ENCODE measurements at places on chromosomes 6 and 20.

GRCh38 chr6:155141002-155141401 lies 122.8 kb upstream of the CLDN20 start:
- no peak for DNase-seq

- no peak for DNase-seq
Observed at GRCh38 chr6:95091823-95092436, 485.4 kb upstream of the MANEA start.

DNA sequence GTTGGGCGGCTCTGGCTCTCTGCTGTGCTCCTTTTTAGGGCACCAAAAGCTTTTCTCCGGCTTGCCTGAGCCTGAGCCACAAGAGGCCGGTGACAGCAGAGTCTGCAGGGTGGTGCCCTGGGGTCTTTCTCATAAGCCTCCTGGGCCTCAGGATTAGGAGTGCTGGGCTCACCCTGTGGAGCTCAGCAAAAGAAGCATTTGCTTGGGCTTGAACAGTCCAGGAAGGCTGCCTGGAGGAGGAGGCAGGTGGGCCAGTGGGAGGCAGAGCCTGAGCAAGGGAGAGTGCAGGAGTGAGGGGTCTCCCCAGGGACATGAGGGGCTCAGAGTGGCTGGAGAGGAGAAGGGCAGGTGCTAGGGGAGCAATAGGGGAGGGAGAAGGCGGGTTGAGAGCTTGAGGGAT lies 32.9 kb upstream of the MRGBP start:
- no peak for DNase-seq

DNA sequence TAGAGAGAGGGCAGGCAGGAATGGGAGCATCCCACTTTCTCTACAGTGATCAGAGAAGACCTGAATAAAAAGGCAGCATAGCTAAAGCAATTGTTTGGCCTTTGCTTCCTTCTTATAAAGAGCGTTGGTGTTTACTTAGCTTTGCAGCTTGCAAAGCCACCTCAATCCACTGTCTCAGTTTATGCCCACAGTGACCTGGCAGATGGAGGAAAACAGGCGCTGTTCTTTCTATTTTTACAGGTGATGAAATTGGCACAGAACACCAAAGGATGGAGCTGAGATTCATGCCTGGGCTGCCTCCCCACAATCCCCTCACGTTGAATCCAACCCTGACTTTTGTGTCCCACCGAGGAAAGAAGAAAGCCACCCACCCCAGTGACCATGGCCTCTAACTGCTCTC lies 130.5 kb downstream of the TTLL2 start:
- DNase-seq, result no peak

DNA sequence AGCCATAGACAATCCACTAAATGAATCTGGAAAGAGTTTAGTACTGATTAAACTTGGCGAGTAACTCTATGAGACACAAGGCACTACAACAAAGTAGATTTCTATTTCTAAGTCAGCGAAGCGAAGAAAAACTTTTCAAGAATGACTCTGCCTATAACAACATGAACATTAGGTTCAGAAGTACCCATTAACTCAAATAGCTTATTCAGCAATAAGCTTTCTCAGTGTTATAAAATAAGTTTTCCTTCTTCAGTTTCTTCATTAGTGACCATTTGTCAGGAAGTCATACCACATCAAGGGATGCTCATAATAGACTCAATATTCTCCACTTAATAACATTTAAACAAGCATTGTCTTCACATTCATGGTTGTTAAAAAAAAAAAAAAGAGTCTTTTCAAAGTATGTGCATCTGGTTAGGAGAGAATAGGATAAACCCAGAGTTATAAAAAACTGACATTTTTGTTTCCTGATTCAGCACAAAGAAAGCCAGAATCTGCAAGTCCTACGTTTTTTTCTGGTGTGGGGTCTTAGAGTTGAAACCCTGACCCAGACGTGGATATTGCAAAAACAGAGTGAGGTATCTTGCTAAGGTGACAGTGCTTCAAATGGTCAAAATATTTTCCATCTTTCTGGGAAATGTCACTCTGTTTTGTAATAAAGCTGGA lies 148.2 kb upstream of the PREP start:
- DNase-seq, result no peak

DNA sequence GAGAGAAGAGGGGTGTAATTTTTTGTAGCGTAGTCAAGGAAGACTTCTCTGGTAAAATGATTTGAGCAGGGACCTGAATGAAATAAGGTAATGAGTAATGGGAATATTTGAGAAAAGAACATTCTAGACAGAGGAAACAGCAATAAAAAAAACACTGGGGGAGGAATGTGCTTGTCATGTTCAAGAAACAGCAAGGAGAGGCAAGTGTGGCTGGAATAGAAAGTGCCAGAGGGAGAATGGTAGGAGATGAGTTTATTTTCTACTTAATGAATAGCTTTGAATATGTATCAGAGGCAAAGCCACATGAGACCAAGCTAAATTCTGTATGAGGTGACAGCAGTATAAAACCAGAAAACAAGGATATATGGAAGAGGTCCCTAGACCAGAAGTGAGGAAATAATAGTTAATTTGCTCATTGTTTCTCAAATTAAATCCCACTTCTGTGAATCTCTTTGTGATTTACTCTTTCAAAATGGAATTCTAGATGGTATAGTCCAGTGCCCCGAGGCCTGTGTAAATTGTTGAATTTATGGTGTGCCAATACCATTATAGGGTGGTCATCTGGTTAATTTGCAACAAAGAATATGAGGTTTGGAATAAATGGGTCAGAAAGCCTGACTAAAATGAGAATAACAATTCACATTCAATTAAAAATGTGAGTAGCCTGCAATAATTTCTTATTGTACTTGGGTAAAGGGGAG lies 170.2 kb downstream of the CDKAL1 start:
- no peak for DNase-seq

GRCh38 chr6:169194737-169195136 lies 58.9 kb downstream of the THBS2 start:
- no peak for DNase-seq

DNA sequence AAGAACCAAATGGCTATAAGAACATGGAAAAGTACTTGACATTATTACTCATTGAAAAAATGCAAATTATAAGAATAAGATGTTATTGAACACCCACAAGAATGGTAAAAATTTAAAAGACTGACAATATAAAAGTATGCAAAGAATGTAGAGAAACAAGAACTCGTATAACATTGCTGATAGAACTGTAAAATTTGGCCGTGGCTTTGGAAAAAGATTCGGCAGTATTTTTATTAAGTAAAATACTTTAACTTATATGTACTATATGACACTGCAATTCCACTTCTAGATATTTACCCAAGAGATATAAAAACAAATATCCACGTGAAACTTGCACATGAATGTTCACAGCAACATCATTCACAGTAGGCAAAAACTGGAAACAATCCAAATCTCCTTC lies 239.2 kb downstream of the TPBG start:
- DNase-seq, result peak; percentile 15

DNA sequence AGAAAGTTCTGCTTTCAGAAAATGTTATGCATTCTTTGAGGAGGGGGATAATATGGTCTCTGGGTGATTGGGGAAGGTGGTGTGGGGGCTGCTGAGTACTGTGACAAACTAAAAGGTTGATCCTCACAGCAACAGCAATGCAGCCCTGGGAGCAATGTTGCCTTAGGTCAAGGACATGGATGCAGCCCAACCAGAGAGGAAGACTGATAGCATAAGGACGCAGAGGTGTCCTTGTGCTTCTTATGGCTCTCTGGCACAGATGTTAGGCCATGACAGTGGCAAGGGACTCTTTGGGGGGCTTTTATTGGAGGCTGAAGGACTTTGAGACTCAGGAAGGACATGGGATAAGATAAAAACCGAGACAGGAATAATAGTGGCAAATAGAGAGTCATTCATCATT lies 186.2 kb upstream of the PHACTR1 start:
- no peak for DNase-seq

- no peak for DNase-seq
Observed at GRCh38 chr6:148971031-148971927, 224.4 kb downstream of the UST start.

- no peak for DNase-seq
Observed at GRCh38 chr6:6199678-6200077, 120.8 kb downstream of the F13A1 start.

GRCh38 chr6:141242957-141243356 lies 889.8 kb upstream of the GJE1 start:
- no peak for DNase-seq
